Activated CD4-positive, alpha-beta T cell treated with anti-CD3 and anti-CD28 coated beads, Interleukin-2, amount 50 U/mL, for 48 hours (primary cell): ENCODE measurements at places on chromosomes 11 and 22.

- no peak for DNase-seq
Measured at GRCh38 chr11:93123351-93123898, 74.4 kb downstream of the SLC36A4 start.

GRCh38 chr11:133146697-133147306 is 385.5 kb downstream of the OPCML start:
- no peak for DNase-seq

GRCh38 chr11:125766251-125766650 is 12.4 kb downstream of the PATE2 start:
- no peak for DNase-seq

- no peak for DNase-seq
Measured at GRCh38 chr22:27311698-27312550, 489.6 kb downstream of the MN1 start.

GRCh38 chr11:108916935-108917334 is 252.1 kb downstream of the DDX10 start:
- no peak for DNase-seq

- DNase-seq: no peak
Measured at GRCh38 chr11:10878408-10879214, 20.8 kb upstream of the ZBED5 start.

DNA sequence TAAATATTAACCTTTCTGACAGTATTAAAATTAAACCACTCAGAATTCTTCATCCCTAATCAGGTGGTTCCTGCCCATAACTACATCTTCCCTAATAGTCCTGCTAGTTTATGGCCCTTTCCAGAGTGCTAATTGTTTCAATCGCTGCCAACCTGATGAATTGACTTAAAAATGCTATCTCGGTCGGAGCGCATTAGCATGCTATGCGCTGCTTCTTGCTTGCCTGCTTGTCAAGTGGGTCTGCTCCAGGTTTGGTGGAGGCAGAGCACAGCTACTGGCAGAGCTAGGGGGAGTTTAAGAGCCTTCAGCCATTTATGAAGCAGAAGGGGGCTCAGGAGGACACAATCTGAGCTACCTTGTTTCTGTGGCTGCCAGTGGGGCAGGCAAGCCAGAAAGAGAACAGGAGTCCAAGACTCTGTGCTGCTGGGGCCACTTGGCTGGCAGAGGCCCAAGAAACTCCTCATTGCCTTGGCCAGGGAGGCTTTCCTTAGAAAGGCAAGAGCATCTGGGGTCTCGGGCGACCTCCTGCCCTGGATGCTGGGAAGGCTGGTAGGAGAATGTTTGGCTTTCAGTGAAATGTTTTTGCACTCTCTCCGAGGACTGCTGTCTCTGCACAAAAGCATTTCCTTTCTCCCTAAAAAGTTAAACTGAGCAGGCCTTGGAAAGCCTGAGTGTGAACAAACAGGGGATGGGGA is 62.1 kb upstream of the PHOX2A start:
- no peak for DNase-seq

GRCh38 chr11:11461473-11461872 is 108.4 kb upstream of the CSNK2A3 start:
- no peak for DNase-seq

- DNase-seq: no peak
Measured at GRCh38 chr11:60845338-60845737, 3.4 kb downstream of the CCDC86 start.

DNA sequence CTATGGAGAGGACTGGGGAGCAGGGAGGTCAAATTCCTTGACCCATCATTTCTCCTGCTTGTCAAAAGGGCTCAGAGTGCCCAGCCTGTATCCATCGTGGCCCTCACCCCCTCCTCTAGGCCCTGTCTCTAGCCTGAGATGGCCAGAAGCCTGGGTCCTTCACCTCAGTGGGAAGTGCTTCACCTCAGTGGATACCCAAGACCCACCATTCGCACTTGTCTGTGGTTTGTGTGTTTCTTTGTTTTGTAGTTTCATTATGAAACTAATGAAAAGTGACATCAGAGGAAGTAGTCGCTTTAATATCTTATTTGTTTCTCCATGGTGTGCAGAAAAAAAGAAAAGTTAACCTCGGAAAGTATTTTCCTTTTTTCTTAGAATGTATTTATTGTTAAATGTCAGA is 194.0 kb upstream of the CADM1 start:
- no peak for DNase-seq

- no peak for DNase-seq
Measured at GRCh38 chr11:86063536-86063935, 5.3 kb downstream of the PICALM start.

- no peak for DNase-seq
Measured at GRCh38 chr11:106295974-106296373, 218.5 kb downstream of the AASDHPPT start.
